ENCODE measurements at places on chromosomes 5 and 9.

GRCh38 chr5:151474799-151475198 lies 27.4 kb downstream of the SLC36A1 start:
- DNase-seq, result no peak

GRCh38 chr9:134214766-134215419 lies 50.5 kb upstream of the RNU6ATAC start:
- DNase-seq, result no peak

DNA sequence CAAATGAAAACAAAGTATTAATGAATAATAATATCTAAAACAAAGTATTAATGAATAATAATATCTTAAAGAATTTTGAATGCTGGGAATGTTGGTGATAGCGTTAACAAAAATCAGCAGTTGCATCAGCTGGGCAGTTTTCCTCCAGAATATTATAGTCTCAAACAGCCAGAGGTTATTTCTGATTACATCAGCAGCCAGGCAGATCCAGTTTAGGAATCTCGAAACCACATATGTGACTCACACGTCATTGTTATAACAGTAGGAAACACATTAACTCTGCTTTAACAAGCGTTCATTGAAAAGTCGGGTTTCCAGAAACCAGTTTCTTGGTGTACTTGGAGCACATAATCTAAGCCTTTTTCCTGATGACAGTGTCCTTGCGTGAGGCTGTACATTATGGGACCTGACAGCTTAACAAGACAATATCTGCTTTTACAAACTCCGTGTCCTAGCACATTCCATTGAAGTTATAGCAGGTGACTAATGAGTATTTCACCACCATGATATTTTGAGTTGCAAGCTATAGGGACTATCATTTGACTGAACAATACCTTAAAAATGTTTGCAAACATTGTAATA lies 559.5 kb upstream of the KLF4 start:
- no peak for DNase-seq

DNA sequence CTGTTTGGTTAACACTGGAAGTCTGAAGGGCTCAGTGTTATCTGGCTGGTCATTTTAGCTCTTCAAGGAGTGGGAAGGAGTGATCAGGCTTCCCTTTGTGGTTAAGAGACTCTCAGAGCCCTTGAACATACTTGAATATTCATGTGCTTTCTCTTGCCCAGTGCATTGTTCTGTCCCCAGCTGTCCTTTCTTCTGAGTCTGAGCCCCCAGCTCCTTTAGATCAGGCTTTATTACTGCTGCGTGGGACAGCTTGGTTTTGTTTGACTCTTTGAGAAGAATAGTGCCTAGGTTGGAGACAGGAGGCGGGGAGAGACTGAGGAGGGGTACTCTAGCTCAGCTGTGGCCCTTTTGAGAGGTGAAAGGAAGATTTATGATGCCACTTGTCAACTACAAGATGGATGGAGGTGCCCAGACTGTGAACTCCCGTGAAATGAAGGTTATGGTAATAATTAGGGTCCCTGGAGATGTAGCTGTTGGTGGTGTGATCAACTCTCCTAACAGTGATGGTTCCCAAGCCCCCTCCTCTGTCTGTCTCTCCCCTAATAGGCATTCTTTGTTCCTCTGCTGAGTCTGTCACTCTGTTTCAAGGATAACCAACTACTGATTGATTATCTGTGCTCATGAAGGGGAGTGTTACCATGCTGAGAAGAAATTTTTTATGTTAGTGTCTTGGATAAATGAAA lies 83.1 kb upstream of the GLRA1 start:
- no peak for DNase-seq

GRCh38 chr5:126053630-126054029 lies 369.6 kb upstream of the GRAMD2B start:
- DNase-seq, result no peak

GRCh38 chr9:6218099-6218502 lies 2.5 kb downstream of the IL33 start:
- no peak for DNase-seq

GRCh38 chr5:59661954-59662615 lies 231.4 kb downstream of the PDE4D start:
- DNase-seq, result no peak

- no peak for DNase-seq
Observed at GRCh38 chr5:9428272-9428671, 117.6 kb downstream of the SEMA5A start.

DNA sequence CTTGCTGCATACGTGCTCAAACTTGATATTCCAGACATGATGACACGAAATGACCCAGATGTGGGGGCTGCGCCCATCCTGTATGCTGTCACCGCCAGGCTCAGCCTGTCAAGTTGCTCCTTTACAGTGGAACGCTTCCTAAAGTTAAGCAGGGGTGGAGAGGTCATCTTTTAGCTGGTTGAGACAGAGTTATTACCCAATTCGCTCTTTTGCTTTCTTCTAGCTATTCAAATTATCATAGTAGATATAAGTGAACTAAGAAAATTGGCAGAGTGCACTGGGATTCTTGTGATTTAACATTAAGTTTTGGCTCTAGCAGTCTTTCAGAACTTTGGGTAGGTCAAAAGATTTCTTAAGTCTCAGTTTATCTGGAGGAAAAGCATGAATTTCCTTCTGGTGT lies 69.8 kb upstream of the BASP1 start:
- DNase-seq, result no peak

DNA sequence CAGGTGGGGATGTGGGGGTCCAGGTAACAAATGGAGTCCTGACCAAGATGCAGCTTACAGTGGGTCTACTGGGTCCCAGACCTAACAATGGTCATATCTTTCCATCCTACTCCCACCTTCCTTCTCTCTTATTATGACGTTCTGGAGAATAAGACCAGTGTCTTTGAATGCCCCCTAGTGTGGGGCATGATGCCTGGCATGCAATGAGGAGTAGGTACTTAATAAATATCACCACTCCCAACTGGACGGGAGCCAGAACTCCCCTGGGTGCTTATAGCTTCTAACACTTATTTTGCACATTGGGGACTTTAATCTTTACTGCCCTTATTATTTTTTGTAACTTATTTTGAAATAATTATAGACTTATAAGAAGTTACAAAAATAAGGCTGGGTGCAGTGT lies 98.2 kb downstream of the NDFIP1 start:
- no peak for DNase-seq

GRCh38 chr5:113071401-113071800 lies 94.8 kb downstream of the DCP2 start:
- DNase-seq, result no peak

DNA sequence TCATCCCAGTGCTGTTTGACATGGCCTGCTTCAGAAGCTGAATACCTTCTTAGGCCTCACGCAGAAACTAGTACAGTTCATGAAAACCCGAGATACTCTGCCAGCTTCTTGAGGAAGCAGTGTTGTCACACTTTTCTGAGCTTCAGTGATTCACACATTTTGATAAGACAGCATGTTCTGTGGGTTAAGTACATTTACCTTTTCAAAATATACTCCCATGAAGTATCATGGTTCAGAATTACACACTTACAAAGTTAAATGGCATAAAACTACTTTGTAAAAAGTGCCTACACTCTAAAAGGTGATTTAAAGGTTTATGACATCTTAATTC lies 56.9 kb downstream of the VCAN start:
- no peak for DNase-seq

DNA sequence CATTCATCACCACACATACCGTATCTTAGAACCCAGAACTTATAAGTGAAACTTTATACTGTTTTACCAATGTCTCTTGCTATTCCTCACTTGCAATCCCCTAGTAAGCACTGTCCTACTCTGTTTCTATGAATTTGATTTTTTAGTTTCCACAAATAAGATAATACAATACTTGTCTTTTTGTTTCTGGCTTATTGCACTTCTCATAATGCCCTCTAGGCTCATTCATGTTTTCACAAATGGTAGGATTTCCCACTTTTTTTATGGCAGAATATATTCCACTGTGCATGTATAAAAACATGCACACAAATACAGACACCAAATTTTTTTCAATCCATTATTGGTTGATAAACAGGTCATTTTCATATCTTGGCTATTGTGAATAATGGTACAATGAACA lies 1742.3 kb upstream of the NUDT12 start:
- DNase-seq, result no peak

GRCh38 chr9:27572061-27572460 lies 1.2 kb downstream of the C9orf72 start:
- DNase-seq, result no peak

DNA sequence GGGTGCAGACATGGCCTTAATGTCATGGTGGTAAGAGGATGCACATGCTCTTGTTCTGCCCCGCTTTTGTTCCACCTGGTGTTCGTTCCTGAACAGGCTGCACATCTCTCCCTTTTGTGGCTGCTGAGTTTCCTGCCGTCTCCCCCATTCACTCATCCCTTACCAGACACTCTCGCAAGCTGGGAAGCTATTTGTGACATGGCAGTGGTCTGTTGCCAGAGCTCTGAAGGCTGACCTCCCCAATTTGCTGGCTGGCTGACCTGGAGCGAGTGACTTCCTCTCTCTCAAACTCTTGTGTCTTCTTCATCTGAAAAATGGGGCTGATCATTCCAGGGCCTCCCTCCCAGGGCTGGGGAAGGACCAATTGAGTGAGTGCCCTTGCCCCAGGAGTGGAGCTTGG lies 35.9 kb downstream of the HRH2 start:
- no peak for DNase-seq

DNA sequence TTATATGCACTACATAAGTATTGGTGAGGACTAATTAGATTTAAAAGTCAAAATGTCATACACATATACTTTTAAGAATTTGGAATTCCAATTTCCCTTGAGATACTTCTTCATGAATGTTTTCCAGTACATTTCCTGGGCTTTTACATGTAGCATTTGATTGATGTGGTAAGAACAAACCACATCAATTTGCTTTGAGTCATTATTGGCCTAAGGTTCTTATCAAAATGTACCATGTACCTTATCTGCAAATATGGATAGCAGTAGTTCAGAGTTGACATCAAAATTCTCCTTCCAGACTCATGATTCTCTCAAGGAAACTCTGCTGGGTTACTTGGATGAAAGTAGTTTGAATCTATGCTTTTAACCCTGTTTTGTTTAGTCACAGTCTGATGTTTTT lies 2.5 kb downstream of the CAST start:
- DNase-seq, result no peak

GRCh38 chr5:62268792-62269191 lies 37.2 kb upstream of the KIF2A start:
- DNase-seq, result no peak

- DNase-seq, result no peak
Observed at GRCh38 chr5:109830955-109831502, 141.3 kb downstream of the MAN2A1 start.

- no peak for DNase-seq
Observed at GRCh38 chr5:141951332-141951781, 6.6 kb downstream of the PCDH12 start.

GRCh38 chr5:172909931-172910502 lies 49.2 kb upstream of the RPL26L1 start:
- no peak for DNase-seq

- no peak for DNase-seq
Observed at GRCh38 chr5:34416501-34417008, 239.6 kb upstream of the RAI14 start.

DNA sequence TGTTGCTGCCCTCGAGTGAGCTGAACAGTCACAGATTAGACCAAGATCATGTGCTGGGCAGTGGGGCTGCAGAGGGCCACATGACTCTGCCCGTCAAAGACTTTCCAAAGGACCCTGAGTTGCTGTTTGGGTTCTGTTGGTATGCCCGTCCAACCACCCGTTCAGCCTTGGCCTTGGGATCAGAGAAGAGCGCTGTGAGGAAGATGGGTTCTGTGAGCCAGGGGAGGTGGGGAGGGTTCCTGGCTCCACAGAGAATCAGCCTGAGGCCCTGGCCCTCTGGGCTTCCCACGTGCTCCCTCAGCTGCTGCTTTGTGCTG lies 72.6 kb downstream of the RGS3 start:
- no peak for DNase-seq

- no peak for DNase-seq
Observed at GRCh38 chr5:421901-422300, 21.1 kb upstream of the EXOC3 start.

- no peak for DNase-seq
Observed at GRCh38 chr5:115859378-115859777, 17.6 kb downstream of the AP3S1 start.

DNA sequence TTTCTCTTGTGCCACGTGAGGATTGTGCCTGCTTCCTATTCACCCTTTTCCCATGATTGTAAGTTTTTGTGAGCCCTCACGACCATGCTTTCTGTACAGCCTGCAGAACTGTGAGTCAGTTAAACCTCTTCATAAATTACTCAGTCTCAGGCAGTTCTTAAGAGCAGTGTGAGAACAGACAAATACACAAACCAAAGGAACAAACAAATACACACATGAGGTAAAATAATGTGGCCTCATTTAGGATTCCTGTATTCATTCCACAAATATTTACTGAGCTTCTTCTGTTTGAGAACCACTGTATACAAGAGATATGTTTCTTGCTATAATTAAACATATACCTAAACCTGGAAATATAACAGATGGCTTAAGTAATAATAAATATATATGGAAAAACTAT lies 760.3 kb downstream of the CDH9 start:
- DNase-seq, result no peak

DNA sequence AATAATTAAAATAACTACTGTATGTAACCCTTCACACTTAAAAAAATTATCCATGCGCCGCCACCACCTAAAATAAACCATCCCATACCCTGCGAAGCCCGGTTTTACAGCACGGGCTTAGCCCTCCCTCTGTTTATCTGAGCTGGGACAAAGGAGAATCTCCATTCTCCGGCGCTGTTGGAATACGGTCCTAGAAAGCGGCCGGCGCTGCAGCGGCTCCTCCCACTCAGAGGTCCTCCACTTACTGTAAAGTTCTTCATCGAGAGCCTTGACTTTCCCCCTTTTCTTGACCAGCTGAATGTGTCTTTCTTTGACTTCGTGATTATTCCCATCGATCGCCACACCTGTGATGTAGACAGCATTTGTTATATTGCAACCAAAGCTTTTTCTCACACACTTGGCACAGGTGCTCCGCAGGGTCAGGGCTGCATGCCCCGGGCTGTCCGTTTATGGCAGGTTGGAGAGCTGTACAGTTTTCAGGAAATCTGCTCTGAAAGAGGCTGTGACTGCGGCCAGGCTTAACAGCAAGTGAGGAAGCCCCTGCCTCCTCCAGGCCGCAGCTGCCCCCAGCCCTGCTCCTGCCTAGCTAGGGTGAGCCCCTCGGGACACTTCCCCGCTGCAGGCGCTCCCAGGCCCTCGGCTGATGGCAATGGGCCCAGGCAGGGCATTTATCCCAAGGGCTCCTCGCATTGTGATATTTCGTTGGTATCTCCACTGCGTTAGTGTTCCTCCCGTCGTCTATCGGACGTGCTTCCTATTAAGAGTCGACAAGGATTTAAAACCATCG lies 16.7 kb downstream of the GFPT2 start:
- DNase-seq, result no peak
